ENCODE measurements at places on chromosomes 7 and 10. TPM values are rescaled to one million over a fixed set of nuclear protein-coding genes. Genes with fewer than 3 reads are reported as not detected.

The HTRA1 gene
- total RNA-seq = 50.1 TPM

The AKR1C8 gene
- total RNA-seq = not detected

The PARP12 gene
- total RNA-seq = 7.5 TPM

The CPXM2 gene
- total RNA-seq = 0.31 TPM

All from parietal lobe (tissue), 2 donors.